Epithelial cell of proximal tubule (primary cell): ENCODE measurements at places on chromosomes 6 and 20.
A peak's percentile ranks its signal among the peaks of the same experiment; 100 is the strongest.

- DNase-seq: no peak
Observed at GRCh38 chr20:50194831-50195523, 4.3 kb downstream of the CEBPB start.

DNA sequence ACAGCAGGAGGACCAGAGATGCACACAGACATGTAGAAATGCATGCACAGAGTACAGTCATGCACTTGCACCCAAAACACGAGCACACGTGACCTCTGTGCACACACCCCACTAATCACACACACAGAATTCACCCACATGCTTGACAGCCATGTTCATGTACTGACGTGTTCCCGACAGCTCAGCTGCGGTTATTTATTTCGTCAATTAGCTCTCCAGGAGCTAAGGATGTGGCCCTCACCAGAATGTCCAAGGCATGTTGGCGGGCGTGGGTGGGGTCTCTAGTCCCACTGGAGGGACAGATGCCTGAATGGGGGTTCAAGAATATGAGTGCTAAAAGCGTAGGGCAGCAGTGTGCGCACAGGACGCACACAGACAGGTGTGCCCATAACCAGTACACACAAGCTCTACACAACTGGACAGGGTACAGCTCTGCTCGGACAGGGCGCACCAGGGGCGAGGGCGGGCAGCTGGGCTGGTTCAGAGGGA is 571 bp upstream of the PRPF6 start:
- no peak for DNase-seq

DNA sequence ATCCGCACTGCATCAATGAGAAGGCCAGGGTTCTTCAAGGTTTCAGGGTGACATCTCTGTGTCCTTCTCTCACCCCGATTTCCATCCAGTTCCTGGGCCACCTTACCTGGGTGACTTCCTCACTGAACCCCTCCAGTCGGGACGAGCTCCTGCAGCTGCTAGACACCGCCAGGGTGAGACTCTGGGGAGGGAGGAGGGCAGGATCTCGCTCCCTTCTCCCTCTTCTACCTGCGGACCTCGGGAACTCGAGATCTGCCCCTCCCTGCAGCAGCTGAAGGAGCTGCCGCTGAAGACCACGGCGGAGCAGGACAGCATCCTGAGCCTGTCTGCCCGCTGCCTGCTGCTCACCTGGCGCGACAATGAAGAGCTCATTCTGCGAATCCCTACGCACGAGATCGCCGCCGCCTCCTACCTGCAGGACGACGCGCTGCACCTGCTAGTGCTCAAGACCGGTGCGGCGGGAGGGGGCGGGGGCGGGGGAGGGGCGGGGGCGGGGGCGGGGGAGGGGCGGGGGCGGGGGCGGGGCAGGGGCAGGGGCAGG is 7.5 kb downstream of the CCM2L start:
- DNase-seq: no peak

DNA sequence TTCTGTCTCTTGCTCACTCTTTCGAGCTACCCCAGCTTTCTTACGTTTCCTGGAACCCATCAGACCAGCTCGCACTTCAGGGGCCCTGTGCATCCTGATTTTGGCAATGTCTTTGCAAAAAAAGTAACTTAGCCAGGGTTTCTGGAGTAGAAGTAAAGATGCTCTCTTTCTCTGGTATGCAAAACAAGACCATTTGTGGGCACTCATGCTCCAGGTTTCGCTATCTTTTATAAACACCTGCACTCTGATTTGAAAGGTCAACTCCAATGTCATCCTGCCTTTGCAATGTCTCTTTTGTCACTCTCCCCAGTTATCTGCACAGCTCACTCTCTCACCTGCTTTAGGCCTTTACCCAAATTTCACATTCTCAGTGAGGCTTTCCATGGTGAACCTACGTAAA is 869.1 kb downstream of the QKI start:
- DNase-seq: no peak

GRCh38 chr6:144104898-144105487 is 9.6 kb upstream of the SF3B5 start:
- peak; percentile 30 for DNase-seq

- DNase-seq: no peak
Observed at GRCh38 chr6:79546186-79546585, 9.0 kb upstream of the LCA5 start.

GRCh38 chr6:1285556-1285955 is 26.3 kb upstream of the FOXQ1 start:
- DNase-seq: no peak

GRCh38 chr20:52275181-52275691 is 83.7 kb upstream of the ZFP64 start:
- DNase-seq: no peak

GRCh38 chr6:10513544-10513943 is 7.6 kb upstream of the GCNT2 start:
- DNase-seq: no peak

- DNase-seq: no peak
Observed at GRCh38 chr6:26489996-26490964, 9.8 kb upstream of the BTN1A1 start.

GRCh38 chr20:15220009-15220656 is 882.7 kb upstream of the FLRT3 start:
- no peak for DNase-seq

DNA sequence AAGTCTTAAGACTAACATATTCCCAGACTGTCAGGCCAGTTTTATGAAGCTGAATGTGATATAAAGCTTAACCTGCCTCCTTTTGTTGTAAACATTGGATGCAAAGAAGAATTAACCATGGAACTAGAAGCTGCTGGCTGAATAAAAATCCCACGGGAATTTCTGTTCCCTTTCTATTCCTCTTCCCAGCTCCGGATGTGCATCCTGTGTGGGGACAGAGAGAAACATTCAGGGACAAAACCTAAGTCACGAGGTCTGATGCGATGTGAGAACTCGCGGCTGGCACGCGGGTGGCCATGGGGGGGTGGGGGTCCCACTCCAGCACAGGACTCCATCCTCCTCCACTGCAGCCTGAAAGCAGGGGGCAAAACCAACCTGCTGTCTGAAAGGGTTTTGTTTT is 32.2 kb downstream of the RAMACL start:
- no peak for DNase-seq
